ENCODE measurements at places on chromosomes 2 and 18.

DNA sequence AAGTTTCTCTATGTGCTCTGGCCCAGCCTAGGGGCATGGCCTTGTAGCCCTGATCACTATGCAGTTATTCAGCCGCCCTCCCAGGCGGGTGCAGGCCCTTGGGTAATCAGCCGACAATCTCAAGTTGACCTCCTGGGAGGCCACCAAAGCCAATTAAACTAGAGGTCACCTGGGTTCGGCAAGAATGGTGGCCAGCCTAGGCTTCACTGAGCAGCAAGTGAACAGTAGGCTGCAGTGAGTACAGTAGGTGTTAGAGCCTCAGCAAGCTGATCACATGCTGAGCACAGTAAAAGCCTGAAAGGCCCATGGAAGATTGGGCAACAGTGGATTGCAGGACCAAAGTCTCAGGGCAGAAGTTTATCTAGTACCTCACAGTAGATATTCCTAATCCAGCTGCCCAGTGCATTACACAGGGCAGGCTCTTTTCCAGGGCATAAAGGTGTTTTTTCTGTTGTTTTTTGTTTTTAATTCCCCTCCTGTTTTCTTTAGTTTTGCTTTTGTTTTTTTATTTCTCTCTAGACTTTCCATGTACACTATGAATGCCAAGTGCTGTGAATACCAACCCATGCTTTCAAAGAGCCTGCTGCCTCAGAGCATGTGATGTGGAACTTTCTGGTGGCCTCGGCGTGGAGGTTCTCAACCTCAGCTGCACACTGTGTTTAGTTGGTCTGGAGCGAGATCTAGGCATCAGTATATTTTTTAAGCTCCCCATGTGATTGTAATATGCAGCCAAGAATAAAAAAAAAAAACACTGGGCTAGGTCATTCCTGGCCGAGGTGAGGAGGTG, 55.9 kb upstream of the ATL2 start:
- no peak for DNase-seq
- H3K4me3 ChIP-seq: no peak overlapping the region
- H3K27ac ChIP-seq: no peak overlapping the region
- H3K4me1 ChIP-seq: no peaks in the 10 kb centered on the region
- no peaks in the 10 kb centered on the region for H3K27me3 ChIP-seq

DNA sequence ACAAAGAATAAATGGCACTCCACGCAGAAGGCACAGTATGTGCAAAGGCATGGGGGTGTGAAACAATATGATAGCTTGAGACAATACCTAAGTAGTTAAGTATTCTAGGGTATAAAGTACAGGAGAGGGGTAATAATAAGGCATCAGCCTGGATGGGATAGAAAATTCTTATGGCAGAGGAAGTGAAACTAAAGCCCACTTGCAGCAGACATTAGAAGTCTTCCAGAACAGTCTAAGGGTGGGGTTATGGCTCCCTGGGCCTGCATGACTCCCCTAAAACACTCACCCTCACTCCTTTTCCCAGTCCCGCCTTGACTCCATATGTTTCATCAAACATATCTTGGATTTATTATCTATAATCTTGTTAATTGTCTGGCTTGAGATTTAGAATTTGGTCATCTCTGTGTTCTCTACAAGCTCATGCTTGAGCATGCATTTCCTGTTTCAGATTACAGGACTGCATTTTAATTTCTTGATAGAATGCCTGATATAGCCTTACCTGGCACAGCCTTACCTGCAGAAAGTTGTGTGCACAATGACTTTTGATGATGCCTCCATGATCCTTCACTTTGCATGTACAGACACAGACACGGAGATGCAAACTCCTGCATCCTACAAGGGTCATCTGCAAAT, 28.5 kb upstream of the TMBIM1 start:
- DNase-seq: no peak
- no peak overlapping the region for H3K27ac ChIP-seq
- H3K27me3 ChIP-seq: no peaks in the 10 kb centered on the region
- peaks cover 41% of the 10 kb centered on the region for H3K4me1 ChIP-seq
- H3K4me3 ChIP-seq: no peak overlapping the region

DNA sequence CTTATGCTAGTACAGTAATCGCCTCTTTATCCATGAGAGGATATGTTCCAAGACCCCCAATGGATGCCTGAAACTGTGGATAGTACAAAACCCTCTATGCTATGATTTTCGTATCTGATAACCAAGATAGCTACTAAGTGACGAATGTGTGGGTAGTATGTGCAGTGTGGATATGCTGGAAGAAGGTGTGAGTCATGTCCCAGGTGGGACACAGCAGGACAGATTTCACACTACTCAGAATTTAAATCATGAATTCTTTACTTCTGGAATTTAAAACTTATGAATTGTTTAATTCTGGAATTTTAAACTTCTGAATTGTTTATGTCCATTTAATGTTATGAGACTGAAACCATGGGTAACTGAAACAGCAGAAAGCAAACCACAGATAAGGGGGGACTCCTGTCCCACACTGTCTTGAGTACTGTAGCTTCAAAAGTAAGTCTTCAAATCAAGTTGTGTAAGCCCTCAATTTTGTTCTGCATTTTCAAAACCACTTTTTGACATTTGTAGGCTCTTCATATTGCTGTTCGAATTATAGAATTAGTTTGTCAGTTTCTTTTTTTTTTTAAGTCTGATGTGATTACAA, 116.0 kb downstream of the LTBP1 start:
- no peak overlapping the region for H3K27ac ChIP-seq
- no peak for DNase-seq
- no peaks in the 10 kb centered on the region for H3K27me3 ChIP-seq
- H3K36me3 ChIP-seq: no peaks in the 10 kb centered on the region
- H3K4me3 ChIP-seq: no peak overlapping the region

DNA sequence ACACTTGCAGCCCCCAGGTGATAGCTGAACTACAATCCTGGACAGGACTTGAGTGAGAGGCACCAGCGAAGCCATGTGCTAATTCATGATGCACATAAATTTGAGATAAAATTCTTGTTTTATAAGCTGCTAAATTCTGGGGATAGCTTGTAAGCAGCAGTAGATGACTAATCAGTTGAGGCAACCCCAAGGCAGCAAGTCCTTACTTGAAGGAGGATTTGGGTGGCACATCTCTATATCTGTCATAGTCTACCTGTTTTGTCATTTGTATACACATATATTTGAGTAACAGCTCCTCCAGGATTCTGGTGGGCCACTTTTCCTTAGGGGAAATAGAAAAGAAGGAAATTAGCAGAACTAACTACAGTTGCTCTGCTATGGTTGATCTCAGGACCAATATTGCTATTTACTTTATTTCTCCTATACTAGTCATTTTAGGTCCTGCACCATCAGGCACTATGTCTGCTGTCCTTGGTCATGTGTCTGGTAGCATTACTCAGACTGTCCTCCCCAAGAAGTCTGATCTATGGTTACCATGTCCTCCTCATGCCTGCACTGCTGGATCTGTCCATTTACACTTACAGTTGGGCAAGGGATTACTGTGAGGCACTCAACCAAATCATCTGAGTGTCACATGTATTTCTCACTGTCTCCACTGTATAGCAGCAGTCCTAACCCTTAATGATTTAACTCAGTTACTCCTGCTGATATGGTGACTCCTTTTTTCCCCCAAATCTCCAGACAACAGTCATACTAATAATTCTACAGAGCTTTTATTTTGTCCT, 436.0 kb upstream of the CWC22 start:
- no peak for DNase-seq
- no peaks in the 10 kb centered on the region for H3K27me3 ChIP-seq
- no peaks in the 10 kb centered on the region for H3K36me3 ChIP-seq
- H3K4me1 ChIP-seq: no peaks in the 10 kb centered on the region
- H3K4me3 ChIP-seq: no peak overlapping the region

DNA sequence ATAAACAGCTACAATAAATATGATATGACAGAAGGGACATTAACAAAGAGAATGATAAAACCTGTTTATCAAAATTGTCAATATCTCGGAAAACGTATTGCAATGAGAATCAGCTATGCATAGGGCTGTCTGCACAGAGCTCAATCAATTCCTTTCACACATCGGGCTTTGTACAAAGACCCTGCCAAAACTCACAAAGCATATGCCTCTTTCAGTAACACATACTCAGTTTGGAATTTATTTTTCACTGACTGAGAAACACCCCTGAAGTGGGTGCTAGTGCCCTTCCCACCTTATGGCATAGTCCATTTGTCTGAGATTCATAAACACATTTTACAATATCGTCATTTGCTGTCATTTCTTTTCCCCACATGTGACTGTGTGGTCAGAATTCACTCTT, 815.8 kb upstream of the FAM98A start:
- no peaks in the 10 kb centered on the region for H3K27me3 ChIP-seq
- no peak overlapping the region for H3K27ac ChIP-seq
- no peaks in the 10 kb centered on the region for H3K36me3 ChIP-seq

DNA sequence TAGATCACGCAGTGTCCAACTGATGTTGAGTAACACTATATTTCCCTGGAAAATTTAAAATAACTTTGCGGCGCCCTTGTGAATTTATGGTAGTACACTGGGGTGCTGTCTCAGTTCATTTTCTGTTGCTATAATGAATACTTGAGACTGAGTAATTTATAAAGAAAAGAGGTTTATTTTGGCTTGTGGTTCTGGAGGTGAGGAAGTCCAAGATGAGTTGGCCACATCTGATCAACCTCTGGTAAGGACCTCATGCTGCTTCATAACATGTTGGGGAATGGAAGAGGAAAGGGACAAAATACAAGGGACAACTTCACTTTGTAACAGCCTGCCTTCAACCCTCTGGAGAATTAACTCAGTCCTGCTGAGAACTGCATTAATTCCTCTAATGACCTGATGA, 36.4 kb downstream of the ACTR3 start:
- H3K4me3 ChIP-seq: no peak overlapping the region
- no peak for DNase-seq
- H3K27ac ChIP-seq: no peak overlapping the region
- H3K36me3 ChIP-seq: peaks cover 39% of the 10 kb centered on the region
- peaks cover 15% of the 10 kb centered on the region for H3K4me1 ChIP-seq

Measured in CD8-positive, alpha-beta memory T cell (primary cell).